Urinary bladder (tissue), 4 donors: ENCODE measurements at places on chromosomes 1 and 21. TPM values are rescaled to one million over a fixed set of nuclear protein-coding genes. Genes with fewer than 3 reads are reported as not detected.

- DNase-seq = no peak
Measured at GRCh38 chr1:98385652-98386051, 275.9 kb upstream of the SNX7 start.

DNA sequence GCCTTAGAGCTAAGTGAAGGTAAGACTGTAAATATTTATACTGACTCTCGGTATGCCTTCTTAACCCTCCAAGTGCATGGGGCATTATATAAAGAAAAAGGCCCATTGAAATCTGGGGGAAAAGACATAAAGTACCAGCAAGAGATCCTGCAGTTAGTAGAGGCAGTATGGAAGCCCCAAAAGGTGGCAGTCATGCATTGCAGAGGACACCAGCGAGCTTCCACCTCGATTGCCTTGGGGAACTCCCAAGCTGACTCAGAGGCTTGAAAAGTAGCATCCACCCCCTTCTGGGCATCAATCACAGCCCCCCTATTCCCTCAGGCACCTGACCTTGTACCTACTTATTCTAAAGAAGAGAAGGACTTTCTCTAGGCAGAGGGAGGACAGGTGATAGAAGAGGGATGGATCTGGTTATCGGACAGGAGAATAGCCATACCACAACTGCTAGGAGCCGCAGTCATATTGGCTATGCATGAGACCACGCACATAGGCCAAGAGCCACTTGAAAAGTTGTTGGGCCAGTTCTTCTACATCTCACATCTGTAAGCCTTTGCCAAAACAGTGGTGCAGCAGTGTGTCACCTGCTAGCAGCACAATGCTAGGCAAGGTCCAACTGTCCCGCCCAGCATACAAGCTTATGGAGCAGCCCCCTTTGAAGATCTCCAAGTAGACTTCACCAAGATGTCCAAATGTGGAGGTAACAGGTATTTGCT, 19.4 kb downstream of the PLA2G2F start:
- no peak for DNase-seq

- DNase-seq = no peak
Measured at GRCh38 chr1:109823543-109824348, 60.0 kb upstream of the EPS8L3 start.

DNA sequence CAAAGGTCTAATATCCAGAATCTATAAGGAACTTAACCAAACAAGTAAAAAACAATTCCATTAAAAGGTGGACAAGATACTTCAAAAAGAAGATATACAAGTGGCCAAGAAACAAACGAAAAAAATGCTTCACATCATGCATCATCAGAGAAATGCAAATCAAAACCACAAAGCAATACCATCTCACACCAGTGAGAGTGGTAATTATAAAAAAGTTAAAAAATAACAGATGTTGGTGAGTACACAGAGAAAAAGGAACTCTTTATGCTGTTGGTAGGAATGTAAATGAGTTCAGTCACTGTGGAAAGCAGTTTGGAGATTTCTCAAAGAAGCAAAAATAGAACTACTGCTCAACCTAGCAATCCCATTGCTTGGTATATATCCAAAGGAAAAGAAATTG, 218.6 kb downstream of the SLC44A5 start:
- no peak for DNase-seq

Gene RPTN
- polyA plus RNA-seq = not detected

DNA sequence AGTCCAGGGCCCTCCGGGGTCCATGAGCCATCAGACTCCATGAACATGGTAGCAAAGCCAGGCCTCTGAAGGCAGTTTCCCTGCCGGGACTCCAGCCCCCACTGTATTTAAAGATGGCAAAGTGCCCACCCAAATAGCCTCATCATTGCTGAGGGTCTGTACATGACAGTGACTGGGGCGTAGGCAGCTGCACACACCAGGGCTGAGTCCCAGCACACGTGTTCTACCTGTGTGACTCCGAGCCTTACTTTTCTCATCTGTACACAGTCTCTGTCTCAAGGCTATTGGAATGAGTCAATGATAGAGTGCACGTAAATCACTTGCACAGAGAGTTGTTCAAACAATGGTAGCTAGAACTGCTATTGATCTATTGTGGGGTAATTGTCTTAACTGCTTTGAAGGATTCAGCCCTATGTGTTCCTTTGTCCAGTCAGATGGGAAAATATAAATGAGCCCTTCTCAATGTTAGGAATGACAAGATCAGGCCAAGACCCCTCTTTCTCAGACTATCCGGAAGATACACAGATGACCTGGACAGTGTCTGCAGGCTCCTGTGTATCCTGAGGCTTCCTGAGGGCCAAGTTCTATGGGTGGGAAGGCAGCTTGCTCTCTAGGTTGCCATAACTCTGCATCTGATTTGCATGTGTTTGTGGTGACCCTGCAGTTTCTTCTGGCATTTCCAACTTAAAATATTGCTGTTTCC, 48.9 kb downstream of the RASSF5 start:
- DNase-seq = no peak

- peak; percentile 86 for DNase-seq
Measured at GRCh38 chr1:28914228-28915030, at the start of gene EPB41. TSS of gene EPB41 (plus strand) at chr1:28914569. CDS start at chr1:28987438, 72,869 bp downstream.

Gene MTF2
- 7.9 TPM for polyA plus RNA-seq

- DNase-seq = no peak
Measured at GRCh38 chr1:41766041-41766440, 152.7 kb downstream of the HIVEP3 start.
